ENCODE measurements at places on chromosomes 2 and 18.

GRCh38 chr2:18976168-18976961 lies 382.1 kb downstream of the OSR1 start:
- peak; percentile 73 for DNase-seq

DNA sequence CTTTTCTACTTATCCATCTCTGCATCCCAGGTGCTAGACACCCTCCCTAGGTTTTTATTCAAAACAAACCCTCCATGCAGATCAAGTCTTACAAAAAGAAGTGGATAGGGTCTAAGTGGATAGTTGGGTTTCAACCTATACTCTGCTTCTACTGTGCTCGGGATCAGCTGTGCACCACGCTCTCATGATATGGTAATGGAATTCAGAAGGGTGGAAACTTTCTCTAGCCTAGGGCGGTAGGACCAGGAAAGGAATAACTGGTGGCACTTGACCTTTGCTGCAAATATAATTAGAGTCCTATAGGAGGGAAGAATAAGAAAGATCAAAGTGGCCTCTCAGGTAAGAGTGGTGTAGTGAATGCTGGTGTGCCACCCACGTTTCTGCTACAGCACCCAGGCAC lies 272.9 kb downstream of the GPD2 start:
- DNase-seq, result no peak

- DNase-seq, result no peak
Measured at GRCh38 chr2:121348128-121348740, 63.2 kb upstream of the TFCP2L1 start.

DNA sequence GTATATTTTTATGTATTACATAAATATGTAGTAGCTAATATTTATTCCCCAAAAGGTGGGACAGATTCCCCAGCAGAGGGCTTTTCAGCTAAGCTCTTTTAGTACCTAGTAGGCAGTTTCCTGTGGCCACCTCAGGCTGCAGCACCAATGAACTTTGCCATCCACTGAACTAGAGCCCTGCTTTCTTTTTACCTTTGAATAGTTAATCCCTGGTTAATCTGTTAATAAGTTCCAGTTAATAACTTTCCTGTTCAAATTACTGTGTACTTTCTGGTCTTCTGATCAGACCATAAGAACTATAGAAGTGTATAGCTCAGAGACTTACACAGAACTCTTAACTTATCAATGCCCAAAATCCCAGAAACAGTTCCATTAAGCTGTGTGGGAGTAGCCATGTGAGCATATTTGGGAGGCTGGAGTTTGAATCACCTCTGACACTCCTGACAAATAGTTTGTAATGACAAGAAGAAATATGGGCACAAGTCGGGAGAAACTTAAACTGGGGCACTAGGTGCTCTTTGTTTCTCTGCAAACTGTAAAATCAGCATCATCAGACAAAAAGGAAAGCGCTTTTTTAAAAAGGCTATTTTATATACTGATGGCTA lies 40.0 kb downstream of the ASXL2 start:
- no peak for DNase-seq

- DNase-seq, result no peak
Measured at GRCh38 chr2:25445464-25445863, 103.7 kb upstream of the DNMT3A start.

GRCh38 chr18:52236131-52236530 lies 103.9 kb upstream of the DCC start:
- no peak for DNase-seq

- no peak for DNase-seq
Measured at GRCh38 chr2:216827073-216827720, 32.7 kb downstream of the TNP1 start.

DNA sequence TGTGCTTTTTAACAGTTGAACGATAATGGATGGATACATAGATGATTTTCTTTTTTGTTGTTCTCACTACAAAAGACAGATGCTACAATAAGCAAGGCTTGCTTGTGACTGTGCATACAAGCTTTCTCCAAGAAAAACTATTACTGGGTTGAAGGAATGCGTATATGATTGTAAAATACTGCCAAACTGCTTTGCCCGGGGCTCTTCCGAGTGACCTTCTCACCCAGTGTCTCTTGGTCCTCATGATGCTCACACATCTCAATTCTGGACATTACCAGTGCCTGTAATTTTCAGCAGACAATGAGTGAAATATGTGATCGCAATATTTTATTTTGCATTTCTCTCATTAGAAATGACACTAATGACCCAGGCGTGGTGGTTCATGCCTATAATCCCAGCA lies 35.9 kb downstream of the INPP5D start:
- no peak for DNase-seq

- DNase-seq, result no peak
Measured at GRCh38 chr18:62523255-62523588, 397 bp downstream of the ZCCHC2 start.

- DNase-seq, result no peak
Measured at GRCh38 chr2:152588998-152589397, 128.3 kb downstream of the PRPF40A start.

GRCh38 chr2:80002568-80003157 lies 301.9 kb downstream of the LRRTM1 start:
- no peak for DNase-seq

GRCh38 chr18:51194604-51195003 lies 2.9 kb downstream of the MEX3C start:
- DNase-seq, result peak; percentile 67
